C1 segment of cervical spinal cord (tissue), 14 donors: ENCODE measurements at places on chromosomes 3 and 15.

DNA sequence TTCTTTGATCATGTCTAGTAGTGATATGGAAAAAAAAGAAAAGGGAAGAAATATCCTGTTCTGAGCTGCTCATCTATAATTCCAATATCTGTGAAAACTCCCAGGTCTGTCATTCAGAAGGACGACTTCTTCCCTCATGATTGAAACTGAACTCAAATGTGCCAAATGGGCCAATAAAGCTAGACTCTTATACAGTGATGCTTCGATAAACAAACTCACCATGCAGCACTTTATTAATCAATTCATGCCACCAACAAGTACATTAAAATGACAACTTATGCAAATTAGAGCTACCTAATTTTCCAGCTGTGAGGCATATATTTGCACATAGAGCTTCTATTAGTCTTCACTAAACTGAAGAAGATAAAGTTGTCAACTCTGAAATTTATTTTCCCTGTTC, 15.6 kb upstream of the MYH15 start:
- no peak for DNase-seq

- no peak for DNase-seq
Observed at GRCh38 chr3:133441867-133442270, 42.0 kb downstream of the BFSP2 start.

DNA sequence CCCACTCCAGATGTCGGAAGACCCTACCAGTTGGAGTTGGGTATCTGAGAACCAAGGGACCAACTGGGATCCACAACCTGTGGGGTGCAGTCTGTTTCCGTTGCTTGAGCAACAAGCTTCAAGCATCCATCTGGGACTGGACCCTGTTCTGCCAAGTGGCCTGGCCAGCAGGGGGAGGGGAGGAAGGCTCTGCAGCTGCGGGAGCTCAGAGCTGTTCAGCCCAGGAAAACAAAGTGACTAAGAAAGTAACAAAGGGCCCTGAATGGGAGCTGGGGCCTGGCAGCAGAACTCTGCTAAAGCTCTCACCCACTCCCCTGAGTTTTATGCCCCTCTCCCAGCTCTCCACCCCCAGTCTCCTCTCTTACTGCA, 2.7 kb downstream of the TYRO3 start:
- peak; percentile 78 for DNase-seq

DNA sequence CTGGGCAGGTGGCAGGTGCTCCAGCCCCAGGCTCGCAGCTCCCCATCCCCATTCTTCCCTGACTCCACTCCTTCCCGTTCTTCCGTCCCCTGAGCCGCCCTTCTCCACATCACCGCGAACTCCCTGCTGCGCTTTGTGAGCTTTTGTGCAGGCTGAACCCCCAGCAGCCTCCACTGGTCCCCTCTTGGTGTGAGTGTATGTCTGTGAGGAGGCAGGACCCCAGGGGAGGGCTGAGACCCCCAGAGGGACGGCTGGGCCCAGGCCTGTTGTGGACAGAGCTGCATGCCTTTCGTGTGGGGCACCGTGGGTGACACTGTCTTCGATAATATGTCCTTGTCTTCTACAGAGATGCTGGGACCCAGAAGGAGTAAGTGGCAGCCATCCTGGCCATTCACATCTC, 7.3 kb upstream of the ITIH3 start:
- no peak for DNase-seq

DNA sequence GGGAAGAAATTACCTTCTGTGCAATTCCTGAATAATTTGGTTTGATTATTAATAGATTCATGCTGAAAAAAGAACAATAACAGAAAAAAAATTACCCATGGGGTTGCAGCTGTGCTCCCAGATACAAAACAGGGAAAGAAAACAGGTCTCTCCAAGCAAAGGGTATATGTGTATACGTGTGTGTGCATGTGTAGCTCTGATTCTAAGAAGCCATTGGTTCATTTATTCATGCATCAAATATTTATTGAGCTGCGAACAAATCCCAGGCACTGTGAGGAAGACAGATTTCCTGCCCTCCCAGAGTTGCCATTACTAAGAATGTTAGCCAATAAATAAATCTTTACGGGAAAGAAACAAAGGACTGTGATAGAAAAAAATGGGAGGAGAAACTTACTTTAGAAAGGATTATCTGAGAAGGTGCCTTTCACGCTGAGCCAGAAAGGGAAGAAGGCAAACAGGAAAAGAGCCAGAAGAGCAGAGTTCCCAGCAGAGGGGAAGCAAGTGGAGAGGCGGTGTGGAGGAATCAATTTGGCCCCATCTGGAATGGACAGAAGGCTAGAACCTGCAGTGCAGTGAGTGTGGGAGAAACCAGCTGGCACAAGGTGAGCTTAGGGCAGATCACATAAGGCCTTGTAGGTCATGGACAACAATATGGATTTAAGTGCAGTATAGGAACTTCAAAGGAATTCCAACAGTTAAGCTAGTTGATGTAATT, 20.7 kb downstream of the CHL1 start:
- no peak for DNase-seq

GRCh38 chr15:65819563-65819960, 27.5 kb upstream of the DENND4A start:
- no peak for DNase-seq

DNA sequence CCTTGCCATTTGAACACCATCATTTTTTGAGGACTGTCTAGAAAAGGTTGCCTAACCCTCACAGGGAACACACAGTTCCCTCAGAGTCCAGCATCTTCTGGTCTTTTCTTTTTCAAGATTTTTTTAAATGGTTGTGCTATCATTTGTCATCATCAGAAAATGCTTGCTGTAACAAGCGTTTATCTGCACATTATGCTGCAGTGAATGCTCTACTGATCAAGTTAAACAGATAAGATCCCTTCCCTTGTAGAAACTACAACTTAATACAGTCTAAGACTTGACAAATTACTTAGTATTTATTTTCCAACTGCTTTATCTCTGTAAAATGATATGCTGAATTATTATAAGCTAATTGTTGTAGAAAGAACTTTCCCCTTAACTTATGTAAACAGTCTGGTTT, 11.9 kb upstream of the ALPK3 start:
- no peak for DNase-seq

DNA sequence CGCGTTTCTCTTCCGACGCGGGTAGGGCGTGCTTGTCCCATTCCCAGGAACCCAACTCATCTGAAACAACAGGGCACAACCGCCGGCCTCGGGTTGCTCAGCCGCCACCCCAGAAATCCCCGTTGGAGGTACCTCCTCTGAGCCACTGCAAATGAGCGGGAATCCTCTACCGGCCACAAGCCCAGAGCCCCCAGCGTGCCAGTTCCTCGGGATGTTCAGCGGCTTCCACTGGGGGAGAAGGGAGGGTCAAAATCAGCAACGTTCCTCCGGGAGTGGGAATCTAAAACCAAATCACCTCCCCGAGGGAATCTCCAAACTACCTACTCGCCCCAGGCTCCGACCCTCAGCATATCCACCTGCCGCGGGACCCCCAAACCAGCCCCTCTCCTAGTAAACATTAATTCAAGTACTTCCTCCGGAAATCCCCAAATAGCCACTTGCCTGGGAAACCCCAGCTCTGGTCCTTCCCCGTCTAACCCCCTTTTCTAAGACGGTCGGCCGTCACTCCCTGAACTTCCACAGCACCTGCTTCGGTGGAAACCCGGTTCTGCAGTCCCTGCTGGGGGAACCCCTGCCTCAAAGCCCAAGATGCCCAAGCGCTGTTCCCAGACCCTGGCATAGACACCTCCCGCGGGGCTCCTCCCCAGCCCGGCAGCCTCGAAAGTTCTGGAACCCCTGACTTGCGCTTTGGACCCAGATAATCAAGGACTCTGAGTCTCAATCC, 887 bp downstream of the OXTR start:
- DNase-seq, result no peak

DNA sequence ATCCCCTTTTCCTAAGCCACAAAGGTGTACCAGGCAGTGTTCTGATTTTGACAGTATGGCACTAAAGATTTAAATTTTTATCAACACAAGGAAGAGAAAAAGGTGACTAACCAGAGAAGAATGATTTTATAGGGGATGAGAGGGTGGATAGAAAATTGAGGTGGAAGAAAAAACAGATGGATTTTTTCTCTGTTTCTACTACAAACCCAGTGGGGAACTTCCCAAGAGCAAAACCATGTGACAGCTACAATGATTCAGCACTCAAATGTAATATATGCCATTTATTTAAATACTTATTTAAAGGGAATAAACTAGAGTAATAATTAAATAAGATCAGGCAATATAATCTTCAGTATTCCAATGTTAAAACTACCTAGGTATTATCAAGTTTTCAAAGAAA, 11.1 kb downstream of the DCUN1D1 start:
- no peak for DNase-seq

DNA sequence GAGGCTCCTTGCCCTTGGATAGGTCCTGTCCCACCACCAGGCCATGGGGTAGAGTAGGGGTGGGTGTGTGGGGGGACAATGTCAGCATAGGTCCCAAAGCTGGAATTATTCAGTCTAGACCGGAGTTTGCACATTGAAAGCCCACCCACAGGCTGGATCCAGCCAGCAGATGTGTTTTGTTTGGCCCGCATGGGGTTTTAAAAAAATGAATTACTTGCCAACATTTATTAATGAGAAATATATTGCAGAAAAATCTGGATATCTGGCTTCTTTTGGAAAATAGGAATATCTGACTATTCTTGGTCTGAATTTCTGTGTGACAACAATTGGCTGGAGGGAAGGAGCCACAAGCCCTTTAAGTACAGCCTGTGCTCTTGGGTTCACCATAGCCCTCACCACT, 17.3 kb upstream of the LRIG1 start:
- DNase-seq, result no peak

DNA sequence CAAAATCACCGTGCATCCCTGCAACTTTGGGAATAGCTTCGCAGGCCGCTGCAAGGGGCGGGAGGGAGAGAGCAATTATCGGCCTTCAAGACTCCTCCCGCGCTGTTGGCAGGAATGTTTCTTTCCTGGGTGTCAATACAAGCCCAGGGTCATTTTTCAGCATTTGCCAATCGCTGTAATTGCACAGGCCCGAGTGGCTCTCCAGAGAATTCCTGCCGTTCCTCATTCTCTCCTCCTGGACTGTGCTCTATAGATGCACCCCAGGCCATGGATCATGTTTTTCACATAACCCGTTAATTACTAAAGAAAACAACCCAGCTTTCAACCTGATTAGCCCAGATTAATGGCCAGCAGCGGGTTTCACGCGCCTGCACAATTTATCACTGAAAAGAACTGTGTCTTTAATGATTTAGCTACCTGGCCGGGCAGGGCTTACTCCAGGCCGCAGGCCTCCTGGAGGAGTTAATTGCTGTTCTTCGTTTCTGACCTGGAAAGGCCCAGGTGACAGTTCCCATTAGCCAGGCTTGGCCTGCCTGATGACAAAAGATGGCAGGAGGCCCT, 144.3 kb downstream of the OPA1 start:
- no peak for DNase-seq

DNA sequence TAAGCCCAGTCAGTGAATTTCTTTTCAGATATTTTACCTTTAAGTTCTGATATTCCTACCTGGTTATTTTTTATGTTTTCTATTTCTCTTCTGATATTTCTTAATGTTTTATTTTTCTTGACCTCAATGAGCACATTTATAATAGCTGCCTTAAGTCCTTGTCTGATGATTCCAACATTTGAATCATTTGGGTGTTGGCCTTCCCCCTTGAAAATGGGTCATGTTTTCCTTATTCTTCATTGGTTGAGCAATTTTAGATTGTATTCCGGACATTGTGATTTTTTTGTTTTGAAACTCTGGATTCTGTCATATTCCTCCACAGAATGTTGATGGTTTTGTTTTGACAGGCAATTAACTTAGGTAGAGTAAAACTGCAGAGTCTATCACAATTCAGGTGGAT, 9.7 kb upstream of the ACKR4 start:
- no peak for DNase-seq

GRCh38 chr15:96273317-96274086, 57.0 kb upstream of the NR2F2 start:
- DNase-seq, result no peak

- no peak for DNase-seq
Observed at GRCh38 chr3:131107637-131108433, 81.2 kb downstream of the NEK11 start.

- DNase-seq, result no peak
Observed at GRCh38 chr3:171227359-171227758, 200.8 kb upstream of the SLC2A2 start.

DNA sequence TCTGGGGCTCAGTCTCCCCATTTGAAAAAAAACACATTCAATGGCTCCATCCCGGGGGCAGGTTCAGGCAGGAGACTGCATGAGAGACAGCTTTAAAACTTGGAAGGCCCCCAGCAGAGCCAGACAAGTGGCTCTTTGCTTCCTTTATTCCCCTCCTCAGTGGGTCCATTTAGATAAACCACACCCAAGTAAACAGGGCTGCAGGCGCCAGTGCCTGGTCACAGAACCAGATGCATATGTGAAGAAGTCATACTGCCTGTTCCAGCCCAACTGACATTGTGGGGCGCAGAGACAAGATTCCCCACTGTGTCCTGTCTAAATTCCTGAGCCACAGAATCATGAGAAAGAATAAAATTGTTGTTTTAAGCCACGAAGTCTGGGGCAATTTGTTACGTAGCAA, 9.0 kb downstream of the FBN1 start:
- DNase-seq, result no peak

DNA sequence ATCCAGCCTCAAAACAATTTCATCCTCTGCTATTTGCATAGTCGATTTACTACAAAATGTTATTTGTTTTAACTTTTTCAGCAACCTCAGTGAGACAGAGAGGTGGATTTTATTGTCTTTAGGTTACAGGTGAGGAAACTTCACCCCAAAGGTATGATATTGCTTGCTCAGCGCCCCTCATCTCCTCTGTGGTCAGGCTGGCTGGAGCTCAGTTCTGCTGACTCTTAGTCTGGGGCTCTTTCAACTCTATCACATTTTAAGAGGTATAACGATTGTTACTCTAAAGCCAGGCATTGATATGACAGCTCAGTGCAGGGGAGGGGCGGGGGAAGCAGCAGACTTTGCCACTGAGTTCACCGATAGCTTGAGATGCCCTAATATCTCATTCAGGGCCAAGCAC, 103.0 kb upstream of the DPH6 start:
- DNase-seq, result no peak

GRCh38 chr3:89340408-89340807, 233.0 kb downstream of the EPHA3 start:
- DNase-seq, result no peak

DNA sequence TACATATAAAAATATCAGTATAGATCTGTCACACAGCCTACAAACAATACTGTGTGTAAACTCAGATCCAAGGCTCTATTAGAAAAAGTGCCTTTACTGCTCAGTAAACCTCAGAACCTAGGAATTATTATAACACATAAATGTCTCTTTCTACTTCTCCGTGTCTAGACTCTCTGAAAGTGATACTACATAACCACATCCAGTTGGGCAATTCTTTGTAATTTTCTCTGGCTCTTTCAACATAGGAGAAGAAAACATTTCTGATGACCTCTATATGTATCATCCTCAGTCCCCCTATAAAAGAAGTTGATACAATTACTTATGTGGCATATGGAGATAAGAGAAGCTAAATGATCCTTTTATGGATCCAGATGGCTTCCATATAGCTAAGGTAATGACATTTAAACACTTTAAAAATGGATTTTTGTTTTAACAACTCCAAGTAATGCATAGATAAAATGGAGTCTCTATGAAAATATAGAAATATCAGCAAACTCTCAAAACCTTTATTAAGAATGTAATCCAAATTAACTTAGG, 104.5 kb downstream of the LSAMP start:
- DNase-seq, result no peak
